Stimulated activated CD8-positive, alpha-beta memory T cell treated with anti-CD3 and anti-CD28 coated beads, Interleukin-15, amount 100 ng/mL, for 48 hours (primary cell): ENCODE measurements at places on chromosomes 7 and 10.

- DNase-seq = no peak
These were observed 92.4 kb downstream of the WNT2 start for GRCh38 chr7:117230276-117231046.

GRCh38 chr10:91901784-91902677, 7.3 kb downstream of the FGFBP3 start:
- peak; percentile 31 for DNase-seq

DNA sequence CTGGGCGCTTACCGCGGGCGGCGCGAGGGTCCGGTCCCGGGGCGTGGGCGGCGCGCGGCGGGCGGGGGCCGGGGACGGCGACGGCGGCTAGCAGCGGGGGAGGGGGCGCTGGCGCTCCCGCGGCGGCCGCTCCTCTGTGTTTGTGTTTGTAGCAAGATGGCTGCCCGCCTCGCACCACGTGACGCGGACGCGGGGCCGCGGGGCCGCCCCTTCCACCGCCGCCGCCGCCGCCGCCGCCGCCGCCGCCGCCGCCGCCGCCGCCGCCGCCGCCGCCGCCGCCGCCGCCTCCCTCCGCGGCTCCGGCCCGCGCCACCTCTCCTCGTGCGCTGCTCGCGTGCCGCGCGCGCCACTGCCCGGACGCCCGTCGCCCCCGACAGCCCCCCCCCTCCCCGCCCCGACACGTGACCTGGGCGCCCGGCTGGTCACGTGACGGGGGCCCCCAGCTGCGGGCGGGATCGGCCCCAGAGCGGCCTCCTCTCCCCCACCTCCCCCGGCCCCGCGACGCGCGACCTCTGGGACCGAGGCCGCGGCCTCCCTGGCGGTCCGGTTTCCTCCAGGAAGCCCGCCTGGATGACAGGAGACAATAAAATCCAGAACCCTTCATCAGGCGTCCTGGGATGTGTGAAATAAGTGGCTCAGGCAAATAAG, at the start of gene GIGYF1:
Gene GIGYF1, minus strand, starts transcription at position 153 of the 648 bp plus-strand sequence. CDS start 6,012 bp downstream, outside the sequence.
- peak; percentile 55 for DNase-seq

DNA sequence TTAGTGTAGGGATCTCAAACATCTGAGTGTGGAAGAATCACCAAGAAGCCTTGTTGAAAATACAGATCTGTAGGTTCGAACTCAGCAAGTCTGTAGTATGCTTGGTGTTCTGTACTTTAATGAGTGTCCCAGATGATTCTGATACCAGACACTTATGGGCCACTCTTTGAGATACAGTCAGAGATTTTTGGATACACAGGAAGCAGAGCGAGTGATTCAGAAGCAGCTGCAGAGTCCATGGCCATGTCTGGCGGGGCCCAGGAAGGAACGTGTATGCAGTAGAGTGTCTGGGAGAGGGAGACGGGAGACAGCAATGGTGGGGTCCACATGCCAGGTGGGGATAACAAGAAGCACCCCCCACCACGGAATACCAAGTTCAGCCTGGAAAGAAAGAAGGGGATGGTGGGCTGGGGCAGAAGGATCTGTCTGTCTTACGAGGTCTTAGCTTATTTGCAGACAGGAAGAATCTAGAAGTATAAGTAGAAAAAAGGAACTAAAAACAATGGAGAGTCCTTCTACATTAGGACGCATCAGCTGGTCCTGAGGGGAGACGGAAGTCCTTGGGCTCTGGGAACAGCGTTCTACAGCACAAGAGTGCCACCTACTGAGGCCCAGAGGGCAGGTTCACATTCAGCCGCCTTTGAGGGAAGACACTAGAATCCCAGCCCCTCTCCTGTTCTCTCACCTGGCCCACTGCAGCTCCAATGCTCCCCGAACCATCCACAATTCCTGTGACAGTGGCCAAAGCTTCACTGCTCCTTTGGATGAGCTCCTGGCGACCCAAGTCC, 55.4 kb downstream of the SLC37A3 start:
- DNase-seq = no peak

DNA sequence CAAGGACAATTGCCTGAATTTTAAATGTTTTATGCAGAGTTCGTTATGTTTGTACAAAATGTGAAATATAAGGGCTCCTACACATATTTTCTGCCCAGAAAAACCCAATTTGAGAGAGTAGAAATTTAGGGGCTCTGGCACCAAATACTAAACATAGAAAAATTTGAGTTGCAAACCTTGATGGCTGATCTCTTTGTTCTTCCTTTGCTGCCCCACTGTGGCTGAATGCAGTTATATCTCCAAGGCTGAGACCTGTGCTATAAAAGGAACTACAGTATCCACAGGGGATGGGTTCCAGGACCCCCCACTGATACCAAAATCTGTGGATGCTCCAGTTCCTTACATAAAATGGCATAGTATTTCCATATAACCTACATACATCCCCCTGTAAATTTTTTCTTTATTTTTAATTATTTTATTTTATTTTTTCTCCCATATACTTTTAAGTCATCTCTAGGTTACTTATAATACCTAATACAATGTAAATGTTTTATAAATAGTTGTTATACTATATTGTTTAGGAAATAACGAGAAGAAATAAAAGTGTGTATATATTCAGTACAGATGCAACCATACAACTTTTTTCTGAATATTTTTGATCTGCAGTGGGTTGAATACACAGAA, 22.5 kb downstream of the CFAP43 start:
- no peak for DNase-seq

DNA sequence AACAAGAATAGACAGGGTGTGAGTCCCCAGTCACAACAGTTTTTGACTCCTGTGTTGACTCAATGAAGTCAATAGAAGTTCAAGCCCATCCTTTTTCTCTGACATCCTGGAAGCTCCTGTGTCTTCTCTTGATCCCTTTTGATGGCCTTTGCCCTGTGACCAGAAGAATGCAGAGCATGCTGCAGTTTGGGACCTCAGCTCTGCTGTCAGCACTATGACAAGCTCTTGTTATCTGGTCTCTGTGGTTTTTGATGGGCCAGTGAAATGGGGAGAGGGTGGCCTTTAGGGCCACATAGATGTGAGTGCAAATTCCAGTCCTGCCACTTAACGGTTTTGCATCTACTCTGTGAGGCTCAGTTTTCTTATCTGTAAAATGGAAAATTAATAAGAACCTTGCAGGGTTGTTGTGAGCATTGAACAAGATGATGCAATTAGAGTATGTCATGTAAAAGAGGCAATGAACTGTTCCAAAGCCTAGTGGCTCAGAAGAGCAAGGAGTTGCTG, 102.4 kb upstream of the IKZF1 start:
- DNase-seq = no peak

DNA sequence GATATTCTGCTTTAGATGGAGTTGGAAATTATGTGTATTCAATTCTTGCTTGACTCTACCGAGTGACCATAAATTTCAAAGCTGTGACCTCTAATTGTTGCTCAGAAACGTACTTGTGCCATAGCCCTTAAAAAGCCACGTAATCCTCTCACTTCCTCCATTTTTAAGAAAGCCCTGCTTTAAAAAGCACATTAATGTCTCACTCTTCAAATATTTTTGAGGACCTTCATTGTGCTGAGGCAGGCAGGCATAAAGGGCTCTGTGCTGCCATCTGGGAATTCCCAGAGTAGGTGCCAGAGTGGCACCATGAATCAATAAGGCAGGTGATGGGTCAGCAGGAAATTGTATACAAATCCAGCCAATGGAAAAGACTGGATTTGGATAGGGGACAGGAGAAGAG, 97.7 kb upstream of the FAM204A start:
- DNase-seq = no peak

DNA sequence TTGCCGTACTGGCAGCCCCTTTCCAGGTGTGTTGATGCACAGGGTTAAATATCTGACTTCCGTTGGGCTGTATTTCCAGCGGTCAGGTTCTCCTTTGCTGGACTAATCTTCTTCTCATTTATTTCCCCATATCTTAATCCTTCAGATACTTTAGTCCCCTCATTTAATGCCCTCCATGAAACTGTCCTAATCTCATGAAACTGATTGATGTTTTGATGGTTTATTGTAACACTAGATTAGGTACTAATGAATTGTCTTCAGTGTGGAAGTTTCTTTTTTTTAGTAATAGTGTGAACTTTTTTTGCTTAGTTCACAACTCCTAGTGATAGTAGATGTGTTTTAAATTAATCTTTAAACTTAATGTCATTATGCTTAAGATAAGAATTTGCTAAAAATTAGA, 6.3 kb downstream of the CUL1 start:
- DNase-seq = no peak

GRCh38 chr7:24378871-24379616, 95.1 kb downstream of the NPY start:
- DNase-seq = no peak

DNA sequence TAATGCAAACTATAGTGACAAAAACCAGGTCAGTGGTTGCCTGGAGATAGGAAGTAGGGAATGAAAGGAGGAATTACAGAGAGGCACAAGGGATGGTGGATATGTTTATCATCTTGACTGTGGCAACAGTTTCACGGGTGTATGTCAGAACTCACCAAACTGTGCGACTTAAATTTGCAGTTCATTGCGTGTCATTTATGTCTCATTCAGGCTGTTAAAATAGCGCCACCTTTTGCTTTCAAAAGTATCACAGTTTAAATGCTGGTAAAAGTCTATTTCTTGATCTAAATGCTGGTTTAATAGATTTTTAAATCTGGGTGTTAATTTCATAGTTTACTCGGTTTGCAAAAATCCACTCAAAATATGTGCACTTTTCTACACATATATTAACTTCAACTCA, 51.0 kb downstream of the PTTG1IP2 start:
- no peak for DNase-seq

- DNase-seq = no peak
These were observed 63.9 kb downstream of the IKZF1 start for GRCh38 chr7:50368366-50368765.

- no peak for DNase-seq
These were observed 771.4 kb downstream of the LRMDA start for GRCh38 chr10:76202777-76203176.

DNA sequence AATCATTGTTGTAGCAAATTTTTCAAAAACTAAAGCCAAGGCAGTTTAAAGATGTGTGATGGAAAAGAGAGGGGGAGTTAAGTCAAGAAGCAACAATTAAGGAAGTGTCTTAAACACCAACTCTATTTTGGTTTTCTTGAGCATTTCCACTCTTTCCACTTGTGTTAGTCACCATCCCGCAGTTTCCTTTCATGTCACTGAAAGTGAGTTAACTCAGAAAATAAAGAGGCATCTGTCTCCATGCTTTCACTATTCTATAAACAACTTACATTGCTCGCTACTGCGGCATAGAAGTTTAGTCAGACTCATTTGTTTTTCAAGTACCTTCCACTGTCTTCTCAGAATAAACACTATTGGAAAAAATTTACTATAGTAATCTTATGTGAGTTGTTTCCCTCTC, 284.9 kb upstream of the SEMA3D start:
- DNase-seq = no peak

- DNase-seq = no peak
These were observed 31.8 kb downstream of the GSTO2 start for GRCh38 chr10:104300736-104301292.

GRCh38 chr10:85317827-85318226, 989.4 kb downstream of the CCSER2 start:
- DNase-seq = no peak

- DNase-seq = no peak
These were observed 52.0 kb upstream of the PRSS1 start for GRCh38 chr7:142697270-142697669.
